ENCODE measurements at places on chromosomes 5 and 9.

DNA sequence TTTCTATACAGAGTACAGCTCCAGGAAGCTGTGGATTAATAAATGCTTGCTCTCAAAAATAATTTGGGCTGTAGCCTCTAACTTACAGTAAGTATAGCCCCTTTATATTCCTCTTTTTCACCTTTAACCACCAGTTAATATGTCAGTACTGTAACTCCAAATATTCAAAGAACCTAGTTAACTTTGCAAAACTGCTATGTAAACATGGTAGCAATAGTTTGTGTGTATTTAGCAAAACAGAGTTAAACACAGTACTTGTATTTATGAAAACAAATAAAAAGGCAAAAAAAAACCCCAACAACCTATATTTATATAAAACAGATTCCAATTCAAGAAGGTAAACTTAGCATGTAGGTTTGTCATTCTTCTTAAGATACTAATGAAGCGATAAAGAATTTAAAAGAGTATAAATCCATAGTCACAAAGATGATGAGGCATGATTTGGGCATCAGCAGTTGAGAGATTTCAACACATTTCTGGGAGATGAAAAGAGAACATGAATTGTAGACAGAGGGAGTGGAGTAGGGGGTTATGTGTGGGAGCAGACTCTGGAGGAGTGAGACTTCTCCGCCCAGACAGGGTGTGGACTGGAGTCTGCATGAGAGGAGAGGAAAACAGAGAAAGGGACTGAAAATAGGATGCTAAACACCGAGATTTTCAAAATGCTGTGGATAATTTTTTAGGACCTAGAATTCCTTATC lies 47.0 kb upstream of the F2RL1 start:
- DNase-seq = no peak

GRCh38 chr9:109799141-109799540 lies 19.1 kb downstream of the PALM2AKAP2 start:
- DNase-seq = no peak

GRCh38 chr9:132037458-132037857 lies 42.2 kb downstream of the MED27 start:
- no peak for DNase-seq

DNA sequence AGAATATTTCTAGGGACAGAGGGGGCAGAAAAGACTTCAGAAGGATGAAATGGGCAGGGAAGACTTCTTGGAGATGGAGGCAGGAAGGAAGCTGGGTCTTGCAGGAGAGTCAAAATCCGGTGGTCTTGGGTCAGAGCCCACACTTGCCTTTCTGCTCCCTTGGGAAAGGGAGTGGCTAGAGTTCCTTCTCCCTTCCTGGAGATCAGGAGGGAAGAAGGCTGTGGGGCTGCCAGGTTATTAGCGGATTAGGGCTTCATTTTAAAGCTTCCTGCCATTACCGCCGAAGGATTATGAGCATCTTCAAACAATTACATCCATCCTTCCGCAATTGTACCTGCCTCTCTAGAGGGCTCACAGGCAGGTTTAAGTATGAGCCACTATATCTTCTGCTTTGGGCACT lies 19.2 kb upstream of the SYNPO start:
- DNase-seq = no peak

DNA sequence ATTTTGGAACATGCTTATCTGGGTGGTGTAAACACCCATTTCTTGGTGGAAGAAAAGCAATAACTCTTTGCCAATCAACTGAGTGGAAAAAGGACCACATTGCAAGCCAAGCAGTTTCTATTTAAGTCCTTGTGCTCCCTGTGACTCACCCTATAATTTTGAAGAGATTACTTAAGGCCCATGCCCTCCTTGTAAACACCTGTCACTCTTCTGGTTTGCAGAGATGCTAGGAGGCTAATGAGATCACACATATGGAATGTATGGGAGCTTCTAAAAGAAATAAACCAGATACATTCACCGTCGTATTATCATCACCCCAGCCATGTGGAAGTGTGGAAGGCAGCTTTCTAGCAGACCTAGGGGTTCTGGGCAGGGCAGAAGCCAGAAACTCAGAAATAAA lies 337.1 kb downstream of the GADD45G start:
- no peak for DNase-seq

DNA sequence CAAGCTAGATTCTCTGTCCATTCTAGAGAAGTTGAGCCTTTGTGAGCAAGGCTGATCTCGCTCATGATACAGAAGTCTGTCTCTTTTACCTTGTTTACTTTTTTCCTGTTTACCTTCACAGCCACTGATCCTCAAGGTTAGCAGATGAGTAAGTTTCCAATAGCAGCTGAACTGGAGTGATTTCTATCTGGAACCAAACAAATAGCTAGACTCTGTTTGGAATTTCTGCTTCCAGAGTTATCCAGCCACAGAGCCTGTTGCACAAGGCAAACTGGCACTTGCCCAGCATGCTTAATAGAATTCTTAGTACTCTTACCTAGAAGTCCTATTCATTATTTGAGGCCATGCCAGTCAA lies 12.8 kb upstream of the PANK3 start:
- no peak for DNase-seq

GRCh38 chr5:5665225-5666075 lies 243.0 kb downstream of the ICE1 start:
- no peak for DNase-seq

- no peak for DNase-seq
These were observed 2.1 kb downstream of the SLC36A2 start for GRCh38 chr5:151345187-151345807.

- no peak for DNase-seq
These were observed 67.3 kb downstream of the DOCK8 start for GRCh38 chr9:281741-282645.

DNA sequence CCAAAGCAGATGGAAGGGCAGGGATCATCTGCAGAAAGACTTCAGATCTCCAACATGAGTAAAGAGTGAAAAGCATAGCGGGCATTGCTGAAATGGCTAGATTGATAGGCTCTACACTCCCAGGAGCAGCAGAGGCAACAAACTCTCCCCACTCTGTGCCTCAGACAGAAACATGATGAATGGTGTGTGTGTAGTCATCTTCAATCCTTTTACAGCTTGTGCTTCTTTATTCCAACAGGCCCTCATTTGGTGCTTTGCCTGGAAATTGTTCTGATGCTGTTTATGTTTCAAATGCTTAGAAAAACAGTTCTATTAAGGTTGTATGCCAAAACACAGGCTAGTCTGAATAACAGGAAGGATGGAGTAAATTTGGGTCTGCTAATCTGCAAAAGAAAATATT lies 176.2 kb downstream of the DMRTA1 start:
- DNase-seq = no peak

DNA sequence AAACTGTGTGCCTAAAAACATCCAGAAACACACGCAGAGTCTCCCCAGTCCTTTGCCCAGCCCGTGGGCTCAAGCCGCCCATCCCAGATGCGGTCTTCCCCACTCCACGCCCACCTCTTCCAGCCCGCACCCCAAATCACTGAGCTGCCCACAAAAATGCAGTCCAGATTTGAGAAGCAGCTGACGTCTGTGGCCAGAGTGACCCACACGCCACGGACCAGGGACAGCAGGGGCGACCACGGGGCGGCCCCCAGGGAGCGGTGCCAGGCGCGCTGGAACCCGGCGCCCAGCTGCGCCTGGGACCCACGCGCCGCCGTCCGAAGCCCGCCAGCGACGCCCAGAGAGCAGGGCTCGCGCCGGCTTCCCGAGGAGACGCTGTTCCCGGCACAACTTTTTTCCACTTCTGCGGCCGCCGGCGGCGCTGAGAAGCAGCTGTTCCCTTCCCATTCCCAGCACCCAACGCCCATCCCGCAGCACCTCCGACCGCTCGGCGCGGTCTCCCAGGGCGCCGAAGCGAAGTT lies 674 bp downstream of the LHFPL2 start:
- no peak for DNase-seq

DNA sequence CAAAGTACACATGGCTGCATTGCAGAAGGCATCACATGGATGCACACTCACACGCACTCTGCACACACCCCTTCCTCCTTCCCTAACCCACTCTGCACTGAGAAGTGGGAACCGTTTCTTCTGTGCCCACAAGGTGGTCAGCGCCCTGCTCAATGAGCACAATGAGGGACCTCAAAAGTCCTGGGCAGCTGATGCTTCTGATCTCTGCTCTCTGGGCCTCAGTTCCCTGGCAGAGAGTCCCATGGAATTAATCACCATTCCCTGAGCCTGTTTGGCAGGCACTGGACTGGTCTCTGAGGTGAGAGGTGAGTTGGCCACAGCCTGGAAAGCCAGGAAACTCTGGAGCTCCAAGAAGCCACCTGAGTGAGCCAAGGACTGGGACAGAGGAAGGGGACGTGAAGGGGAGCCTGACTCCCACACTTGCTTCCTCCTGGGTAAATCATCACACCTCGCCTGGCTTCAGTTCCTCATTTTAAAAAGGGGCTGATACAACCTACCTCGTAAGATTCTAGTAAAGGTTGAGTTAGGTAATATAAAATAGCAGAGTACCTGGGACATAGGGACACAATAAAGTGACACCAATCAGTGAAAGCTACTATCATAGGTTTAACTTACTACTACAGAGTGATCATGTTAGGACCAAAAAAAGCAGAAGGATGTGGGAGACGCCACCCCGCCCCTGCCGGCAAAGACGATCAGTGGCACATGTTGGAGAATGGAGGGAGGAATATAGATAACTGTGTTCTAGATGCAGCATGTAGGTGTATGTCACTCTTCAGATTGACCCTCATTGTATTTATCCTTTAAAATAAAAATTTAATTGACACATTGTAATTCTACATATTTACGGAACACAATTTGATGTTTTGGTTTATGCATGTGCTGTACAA lies 21.1 kb upstream of the IGFBPL1 start:
- DNase-seq = no peak

DNA sequence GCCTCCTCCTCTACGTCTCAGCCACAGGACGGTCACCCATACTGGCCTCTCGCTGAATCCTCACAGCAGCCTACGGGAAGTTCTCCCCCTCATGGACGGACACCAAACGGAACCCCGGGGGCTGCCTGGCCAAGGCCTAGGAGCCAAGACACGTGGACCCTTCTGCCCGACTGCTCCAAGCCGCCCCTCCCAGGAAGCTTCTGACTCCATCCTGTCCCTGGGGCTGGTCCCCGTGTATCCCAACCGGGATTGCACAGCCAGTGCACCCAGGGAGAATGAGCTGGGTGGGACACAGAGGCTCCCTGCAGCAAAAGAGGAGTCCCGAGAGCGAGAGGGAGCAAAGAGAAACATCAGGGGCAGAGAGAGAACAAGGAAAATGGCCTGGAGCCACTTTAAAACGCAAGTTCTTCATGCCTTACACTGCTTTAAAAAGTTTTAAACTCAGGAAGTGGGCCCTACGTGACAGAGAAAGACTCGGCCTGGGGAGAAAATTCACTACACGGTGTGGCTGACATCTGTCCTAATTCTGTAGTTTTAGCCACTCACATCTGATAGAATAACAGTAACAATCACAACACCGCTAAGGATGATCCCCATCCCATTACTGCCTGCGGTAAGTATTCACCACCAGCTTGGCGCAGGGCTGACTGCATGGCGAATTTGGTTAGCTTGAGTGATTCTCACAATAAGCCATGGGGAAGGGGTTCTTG lies 3.0 kb downstream of the FAM78A start:
- peak; percentile 46 for DNase-seq

GRCh38 chr5:81225463-81225862 lies 7.7 kb upstream of the CKMT2 start:
- DNase-seq = no peak

GRCh38 chr5:95738072-95738471 lies 6.9 kb downstream of the RHOBTB3 start:
- no peak for DNase-seq

DNA sequence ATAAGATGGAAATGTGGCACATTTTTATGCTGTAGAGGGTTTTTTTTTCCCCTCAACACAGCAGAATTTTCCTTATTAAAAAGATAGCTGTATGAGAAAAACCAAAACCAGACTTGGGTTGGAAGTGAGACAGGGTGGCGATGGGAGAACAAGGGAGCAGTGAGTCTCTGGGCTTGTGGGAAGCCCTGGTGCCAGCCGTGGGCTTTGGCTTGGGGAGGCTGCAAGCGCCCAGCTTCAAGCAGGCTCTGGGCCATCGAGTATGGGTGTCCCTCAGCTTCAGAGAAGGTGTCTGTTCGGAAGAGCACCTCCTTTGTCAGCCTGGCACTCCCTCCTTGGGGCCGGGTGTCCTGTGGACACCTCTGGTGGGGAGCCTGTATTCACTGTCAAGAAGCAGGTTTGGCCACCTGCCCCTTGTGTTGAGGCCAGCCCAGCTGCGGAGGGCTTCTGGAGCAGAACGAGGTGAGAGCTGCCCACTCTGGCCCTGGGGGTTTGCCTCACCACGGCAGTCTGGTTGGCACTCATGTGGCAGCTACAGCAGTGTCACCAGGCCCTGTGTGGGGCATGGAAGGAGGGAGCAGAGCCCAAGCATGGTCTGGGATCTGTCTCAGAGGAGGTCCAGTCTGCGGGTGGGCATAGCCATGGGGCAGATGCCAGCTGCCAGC lies 37.6 kb upstream of the ANGPTL2 start:
- DNase-seq = no peak

DNA sequence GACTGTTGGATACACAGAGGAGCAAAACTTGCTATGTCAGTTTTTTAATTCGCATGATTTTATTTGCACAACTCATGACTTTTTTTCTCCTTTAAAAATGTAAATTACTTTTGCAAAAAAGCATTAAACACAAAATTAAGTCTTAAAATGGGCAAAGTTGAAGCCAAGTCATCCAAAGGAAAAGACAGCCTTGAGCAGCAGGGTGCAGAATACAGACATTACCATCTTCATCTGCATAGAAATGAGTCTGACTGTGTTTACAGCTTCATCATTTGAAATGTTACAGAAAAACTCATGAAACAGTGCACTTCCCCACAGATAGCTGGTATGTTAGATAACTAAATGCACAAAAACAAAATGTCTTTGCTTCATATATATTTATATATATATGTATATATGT lies 101.4 kb downstream of the TSSK1B start:
- DNase-seq = no peak

GRCh38 chr9:134484479-134484878 lies 157.1 kb upstream of the COL5A1 start:
- DNase-seq = no peak

- DNase-seq = no peak
These were observed 451 bp downstream of the LPAR1 start for GRCh38 chr9:111037708-111038330.

DNA sequence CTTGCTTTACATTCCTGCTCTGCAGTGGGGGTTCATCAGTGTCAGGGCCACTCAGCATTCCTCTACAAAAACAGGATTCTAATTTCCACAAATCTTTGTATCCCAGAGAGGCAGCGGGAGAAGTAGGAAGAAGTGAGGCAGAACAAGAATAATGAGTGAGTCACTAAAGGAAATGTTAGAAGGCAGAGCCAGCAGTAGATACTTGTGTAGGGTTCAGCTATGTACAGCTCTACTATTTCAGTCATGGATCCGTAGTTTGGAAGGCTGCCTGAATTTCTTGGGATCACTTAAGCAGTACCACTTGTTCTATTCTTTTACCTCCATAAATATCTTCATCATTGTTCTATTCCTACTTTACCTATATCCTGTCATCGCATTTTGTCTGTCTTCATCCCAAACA lies 246.3 kb upstream of the TLE4 start:
- DNase-seq = no peak

All from GF-D8 (cell line).